Stimulated activated CD8-positive, alpha-beta memory T cell treated with anti-CD3 and anti-CD28 coated beads, Interleukin-15, amount 100 ng/mL, for 4 hours (primary cell): ENCODE measurements at places on chromosomes 11 and 22.
A peak's percentile ranks its signal among the peaks of the same experiment; 100 is the strongest.

GRCh38 chr11:22432291-22433093 lies 94.3 kb downstream of the SLC17A6 start:
- DNase-seq, result no peak

DNA sequence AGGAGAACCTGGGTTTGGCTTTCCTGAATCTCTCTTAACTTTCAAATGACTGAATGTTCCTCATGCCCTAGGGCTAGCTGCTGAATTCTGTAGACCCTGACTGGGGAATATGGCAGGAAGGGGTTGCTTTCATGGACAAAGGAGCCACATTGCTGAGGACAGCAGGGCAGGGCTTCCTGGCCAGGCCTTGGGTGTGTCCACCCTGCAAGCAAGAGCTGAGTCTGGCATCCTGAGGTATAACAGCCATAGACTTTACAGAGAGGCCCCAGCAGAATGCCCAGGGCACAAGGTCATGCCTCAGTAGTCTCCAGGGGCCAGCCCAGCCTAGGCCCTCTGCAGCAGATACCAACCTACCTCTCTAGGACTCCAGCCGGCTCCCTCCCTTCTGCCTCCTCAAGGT lies 102.2 kb upstream of the RAG2 start:
- DNase-seq, result no peak

DNA sequence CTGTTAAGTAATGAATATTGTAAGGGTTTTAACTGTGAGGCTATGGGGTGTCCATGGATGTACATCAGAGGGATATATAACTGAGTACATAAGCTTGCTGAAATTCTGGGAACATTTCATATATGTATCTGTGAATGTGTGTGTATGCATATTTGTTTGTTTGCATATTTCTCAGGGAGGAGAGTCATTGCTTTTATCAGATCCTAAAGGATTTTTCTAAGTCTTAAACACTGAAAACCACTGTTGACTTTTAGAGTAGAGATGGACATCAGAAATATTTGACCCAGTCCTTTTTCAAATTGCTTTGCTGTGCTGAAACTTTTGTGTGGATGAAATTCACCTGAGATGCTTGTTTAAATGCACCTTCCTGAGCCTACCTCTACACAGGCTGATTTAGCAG lies 410.6 kb downstream of the METTL15 start:
- DNase-seq, result no peak

DNA sequence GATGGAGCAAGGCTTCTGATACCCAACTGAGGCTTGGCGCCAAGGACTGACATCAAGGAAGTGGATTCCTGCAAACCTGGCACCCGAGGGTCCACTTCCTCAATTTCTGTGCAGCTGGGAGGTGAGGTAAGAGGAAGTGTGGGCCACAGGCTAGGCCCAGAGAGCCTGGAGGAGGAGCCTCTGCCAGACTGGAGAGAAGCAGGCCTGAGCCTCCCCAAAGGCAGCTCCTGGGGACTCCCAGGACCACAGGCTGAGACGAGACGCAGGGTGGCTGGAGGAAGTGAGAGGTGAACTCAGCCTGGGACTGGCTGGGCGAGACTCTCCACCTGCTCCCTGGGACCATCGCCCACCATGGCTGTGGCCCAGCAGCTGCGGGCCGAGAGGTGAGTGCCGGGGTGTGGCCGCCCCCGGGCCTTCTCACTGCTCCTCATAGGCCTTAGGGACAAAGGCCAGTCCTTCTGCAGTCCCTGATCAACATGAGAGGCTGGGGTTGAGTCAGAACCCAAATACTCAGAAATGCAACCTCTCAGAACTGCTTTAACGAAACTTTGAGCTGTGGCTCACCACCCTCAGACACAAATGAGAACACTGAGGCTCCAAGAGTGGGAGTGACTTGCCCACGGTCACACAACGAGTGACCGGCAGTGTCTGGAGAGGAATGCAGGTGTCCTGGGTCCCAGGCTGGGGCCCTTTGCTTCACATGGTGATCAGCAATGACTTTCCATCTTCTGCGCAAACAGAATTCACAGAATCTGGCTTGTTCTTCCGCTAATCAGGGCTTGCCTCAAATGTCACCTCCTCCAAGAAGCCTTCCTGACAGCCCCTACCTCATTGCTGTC lies at the start of gene NCF4:
TSS of gene NCF4 (plus strand) at position 186 of the 839 bp plus-strand sequence. CDS start at position 352, 166 bp downstream.
- DNase-seq, result no peak

GRCh38 chr11:102666331-102666957 lies 39.1 kb downstream of the MMP27 start:
- DNase-seq, result no peak

DNA sequence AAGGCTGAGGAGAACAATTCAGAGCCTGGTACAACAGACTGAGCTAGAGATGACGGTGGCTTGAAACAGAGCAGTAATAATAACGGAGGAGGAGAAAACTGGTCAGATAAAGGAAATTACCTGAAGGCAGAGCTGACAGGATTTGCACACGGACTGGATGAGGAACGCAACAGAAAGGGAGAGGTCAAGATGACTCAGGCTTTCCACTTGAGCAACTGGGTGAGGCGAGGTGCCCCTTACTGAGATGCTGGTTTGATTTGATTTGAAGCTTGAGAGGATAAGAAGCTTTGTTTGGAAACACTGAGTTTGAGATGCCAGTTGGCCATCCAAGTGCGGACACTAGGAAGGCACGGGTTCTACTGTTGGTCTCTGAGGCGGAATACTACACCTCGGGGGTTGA lies 35.4 kb upstream of the NRIP3 start:
- DNase-seq, result no peak

DNA sequence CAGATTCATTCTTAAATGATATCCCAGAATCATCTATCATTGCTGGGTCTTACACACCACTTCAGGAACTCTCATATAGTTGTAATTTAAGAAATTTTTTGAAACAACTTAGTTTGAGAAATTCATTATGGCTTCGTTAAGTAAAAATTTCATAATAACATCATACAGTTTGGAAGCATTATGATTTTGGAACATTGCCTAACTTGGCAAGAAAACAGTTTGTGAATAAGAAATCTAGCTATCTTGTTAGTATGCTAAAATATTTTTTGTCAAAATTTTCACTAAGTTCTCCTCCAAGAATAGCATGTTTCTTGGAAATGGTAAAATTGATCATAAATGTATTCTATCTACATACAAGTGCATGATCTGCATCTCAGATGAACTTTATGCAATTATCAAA lies 217.7 kb downstream of the CNTN5 start:
- no peak for DNase-seq

GRCh38 chr11:115924744-115925567 lies 420.7 kb upstream of the CADM1 start:
- DNase-seq, result no peak

DNA sequence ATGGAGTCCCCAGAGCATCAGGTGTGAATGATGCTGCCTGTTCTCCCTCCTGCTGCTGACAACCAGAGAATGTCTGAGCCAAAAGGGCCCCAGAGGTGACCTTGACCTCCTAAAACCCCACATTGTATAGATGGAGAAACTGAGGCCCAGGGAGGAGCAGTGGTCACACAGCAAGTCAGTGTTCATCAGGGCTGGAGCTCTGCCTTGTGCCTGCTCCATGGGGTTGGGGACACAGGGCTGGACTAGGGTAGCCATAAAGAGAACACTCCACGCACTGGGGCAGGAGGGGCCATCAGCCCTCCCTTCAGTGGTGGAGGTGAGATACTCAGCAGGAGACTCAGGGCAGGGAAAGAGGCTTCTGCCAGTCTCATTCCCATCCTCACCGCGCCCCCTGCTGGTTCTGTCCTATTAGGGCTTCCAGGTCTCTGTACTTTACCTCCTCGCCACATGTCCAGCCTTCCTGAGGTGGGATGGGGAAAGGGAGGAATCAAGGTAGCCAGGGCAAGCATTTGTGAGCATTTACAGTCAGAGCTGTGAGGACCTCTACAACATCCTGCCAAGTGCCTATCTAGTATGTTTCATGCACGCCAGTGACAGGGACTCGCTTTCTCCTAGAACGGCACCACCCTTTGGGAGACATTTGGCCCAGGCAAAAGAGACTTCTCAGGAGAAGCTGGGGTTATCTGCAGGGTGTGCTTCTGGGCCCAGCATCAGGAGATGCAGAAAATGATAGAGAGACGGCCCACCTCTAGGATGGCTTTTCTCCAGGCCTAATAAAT lies 43.2 kb downstream of the NEU3 start:
- DNase-seq, result peak; percentile 7

DNA sequence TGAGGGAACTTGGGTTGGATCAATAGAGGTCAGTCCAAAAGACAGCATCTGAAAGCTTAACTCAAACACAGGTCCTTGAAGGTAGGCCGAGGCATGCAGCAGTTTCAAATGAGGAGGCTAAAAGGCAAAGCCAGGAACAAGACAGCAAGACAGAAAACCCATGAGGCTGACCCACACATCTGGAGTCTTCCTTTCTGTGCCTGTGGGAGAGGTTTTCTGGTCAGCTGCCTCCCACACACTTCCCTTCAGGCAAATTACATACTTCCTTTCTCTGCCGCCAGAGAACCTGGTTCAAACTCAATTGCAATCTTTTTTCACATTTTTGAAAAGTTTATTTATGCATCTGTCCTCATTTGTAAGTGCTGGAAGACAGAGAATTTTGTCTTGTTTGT lies 29.8 kb upstream of the CRTAM start:
- no peak for DNase-seq

DNA sequence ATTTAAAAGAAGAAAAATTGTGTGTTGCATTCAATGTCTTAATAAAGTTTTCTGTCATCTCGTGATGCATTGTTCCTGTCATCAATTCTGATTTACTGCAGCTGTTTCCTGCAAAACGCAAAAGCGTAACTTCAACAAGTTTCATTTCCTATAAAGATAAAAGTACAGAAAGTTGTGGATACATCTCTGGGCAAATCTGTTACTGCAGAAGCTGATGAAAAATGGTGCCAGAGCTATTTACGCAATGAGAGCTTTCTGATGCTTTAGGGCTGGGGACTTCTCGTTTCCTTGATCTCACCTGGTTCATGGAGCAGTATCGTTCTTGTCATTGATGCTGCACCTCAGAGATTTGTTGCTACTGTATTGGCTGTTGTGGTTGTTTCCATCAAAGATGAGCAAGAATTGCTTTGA lies 15.5 kb upstream of the MS4A12 start:
- no peak for DNase-seq

- DNase-seq, result no peak
Observed at GRCh38 chr11:118629761-118630661, 22.6 kb downstream of the PHLDB1 start.

- no peak for DNase-seq
Observed at GRCh38 chr11:96642583-96642982, 252.8 kb downstream of the JRKL start.

GRCh38 chr22:40345271-40345670 lies 1.0 kb upstream of the ADSL start:
- no peak for DNase-seq

GRCh38 chr11:35748644-35749043 lies 86.1 kb downstream of the TRIM44 start:
- DNase-seq, result no peak

DNA sequence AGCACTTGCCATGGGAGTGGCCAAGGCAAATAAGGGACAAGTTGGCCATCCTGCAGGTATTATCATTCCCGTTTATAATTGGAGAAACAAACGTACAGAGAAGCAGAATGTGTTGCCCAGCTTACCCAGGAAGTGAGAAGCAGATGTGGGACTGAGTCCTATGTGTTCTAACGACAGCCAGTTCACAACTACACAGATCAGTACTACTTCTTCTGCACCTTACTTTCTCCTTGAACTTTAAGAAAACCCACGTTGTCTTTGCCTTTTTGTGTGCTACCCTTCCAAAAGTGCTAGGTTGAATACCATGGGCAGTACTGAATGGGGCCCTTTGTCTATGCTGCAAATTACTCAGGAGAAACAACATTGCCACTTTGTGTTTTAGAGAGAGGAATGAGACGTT lies 62.8 kb upstream of the BLID start:
- no peak for DNase-seq

DNA sequence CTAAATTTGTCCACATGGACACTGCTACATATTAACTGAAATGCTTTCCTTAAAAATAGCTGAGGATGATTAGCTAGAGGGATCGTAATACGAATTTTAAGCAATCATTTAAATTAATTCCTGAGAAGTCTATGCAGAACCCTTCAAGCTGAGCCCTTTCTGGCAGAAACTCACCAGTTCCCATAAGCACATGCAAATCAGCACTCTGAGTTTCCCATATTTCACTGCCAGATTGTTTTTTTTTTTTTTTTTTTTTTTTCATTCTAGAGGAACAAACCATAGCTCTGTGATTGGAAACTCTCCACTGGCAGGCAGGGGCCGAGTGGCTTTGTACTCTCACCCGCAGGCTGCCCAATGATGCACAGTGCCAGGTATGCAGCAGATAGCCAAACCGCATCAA lies 145.6 kb downstream of the EFCAB6 start:
- DNase-seq, result no peak

DNA sequence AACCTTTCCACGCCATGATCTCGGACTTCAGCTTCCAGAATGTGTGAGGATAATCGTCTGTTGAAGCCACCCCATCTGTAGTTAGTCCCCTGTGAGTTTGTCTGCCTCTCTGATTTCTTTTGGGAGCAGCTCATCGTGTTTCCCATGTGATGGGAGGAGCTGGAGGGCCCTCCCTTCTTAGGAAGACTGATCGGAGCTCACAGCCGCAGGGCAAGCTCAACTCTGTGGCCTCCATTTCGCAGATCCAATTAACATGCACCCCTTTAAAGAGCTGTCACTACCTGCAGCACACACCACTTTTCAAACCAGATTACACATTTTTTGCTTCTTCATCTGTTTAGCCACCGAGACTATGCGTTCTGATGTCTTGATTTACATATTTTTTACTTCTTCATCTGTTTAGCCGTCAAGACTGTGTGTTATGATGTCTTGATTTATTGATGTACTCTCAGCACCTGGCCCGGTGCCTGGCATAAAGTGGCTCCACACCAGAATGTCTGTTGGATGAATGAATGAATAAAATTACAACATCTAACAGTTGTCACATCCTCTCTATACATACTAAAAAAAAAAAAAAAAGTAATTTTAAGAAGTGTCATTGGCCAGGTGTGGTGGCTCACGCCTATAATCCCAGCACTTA lies 14.9 kb upstream of the PPFIA1 start:
- DNase-seq, result no peak

DNA sequence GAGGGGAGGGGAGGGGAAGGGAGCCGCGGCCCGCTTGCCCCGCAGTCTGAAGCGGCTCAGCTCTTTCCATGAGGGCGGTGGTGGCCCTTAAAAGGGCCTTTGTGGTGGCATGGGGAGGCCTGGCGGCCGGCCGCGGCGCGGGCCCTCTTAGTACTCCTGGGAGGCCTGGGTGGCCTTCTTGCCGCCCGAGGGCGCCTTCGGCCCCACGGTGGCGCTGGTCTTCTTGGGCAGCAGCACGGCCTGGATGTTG lies 6.9 kb downstream of the DPAGT1 start:
- no peak for DNase-seq

GRCh38 chr11:78189851-78190250 lies 1.1 kb downstream of the USP35 start:
- no peak for DNase-seq

DNA sequence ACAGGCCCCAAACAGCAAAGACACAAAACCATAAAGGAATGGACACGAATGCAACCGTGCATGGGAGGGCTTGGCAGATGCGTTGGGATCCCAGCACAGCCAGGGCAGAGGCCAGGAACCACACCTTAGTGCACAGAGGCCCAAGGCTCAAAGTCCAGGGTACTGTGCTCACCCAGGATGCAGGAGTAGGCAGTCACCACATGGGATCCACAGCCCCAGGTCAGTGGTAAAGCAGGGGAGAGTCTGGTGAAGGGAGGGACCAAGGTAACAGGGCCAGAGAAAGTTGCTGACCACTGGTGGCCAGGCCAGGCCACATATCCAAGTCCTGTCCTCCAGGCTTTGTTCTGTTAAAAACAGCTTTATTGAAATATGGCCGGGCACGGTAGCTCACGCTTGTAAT lies 6.5 kb upstream of the CERK start:
- no peak for DNase-seq

GRCh38 chr11:27468995-27469695 lies 3.4 kb downstream of the LGR4 start:
- DNase-seq, result no peak
